ENCODE measurements at places on chromosomes 4 and X.

DNA sequence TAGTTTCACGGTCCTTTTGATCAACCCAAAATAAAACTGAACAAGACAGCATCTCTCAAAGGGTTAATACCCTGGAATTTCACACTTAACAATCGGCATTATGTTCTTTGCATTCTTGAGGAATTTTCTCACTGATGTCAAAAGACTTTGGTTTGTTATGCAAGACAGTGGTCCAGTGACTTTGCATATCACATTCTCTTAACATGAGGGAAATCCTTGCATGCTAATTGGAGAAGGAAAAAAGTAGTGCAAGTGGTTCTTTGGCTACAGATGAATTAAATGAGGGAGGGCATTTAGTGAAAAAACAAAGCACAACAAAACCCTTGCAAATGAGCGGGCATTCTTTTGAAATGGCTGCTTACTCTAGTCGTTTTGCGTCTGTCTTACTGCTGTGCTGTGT lies 105.1 kb upstream of the LIMCH1 start:
- DNase-seq, result no peak

- no peak for DNase-seq
Measured at GRCh38 chr4:54558889-54559677, 98.7 kb upstream of the KIT start.

GRCh38 chr4:156401371-156401770 lies 447.7 kb upstream of the CTSO start:
- no peak for DNase-seq

- no peak for DNase-seq
Measured at GRCh38 chr4:121266982-121267381, 102.9 kb upstream of the TNIP3 start.

DNA sequence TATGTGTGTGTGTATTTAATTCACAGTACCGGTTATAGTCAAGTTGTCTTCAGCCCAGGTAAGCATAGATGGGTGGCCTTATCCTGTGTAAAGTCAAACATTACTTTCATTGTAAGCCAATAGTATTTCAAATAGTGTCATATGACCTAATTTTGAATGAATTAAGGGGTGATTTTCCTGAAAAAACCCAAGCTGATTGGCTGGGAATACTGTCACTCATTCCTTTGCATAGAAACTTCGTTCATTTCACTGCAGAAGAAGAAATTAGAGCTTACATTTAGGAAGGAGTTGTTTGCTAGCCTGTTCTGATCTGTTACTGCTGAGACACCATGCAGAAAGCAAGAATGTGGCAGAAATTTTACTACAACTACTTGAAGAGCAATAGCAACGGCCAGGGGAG lies 45.4 kb downstream of the SMARCAD1 start:
- no peak for DNase-seq

DNA sequence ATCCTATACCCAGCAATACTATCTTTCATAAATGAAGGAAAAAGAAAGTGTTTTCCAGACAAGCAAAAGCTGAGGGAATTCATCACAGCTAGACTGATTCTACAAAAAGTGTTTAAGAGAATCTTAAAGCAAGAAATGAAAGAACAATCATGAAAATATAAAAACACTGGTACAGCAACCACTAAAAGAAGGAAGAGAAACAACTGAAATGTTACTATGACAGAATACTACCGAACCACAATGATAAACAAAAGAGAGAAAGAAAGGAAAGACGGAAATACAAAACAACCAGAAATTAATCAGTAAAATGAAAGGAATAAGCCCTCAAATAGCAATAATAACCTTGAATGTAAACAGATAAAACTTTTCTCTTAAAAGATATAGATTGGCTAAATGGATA lies 110.8 kb upstream of the AFF2 start:
- DNase-seq, result no peak

DNA sequence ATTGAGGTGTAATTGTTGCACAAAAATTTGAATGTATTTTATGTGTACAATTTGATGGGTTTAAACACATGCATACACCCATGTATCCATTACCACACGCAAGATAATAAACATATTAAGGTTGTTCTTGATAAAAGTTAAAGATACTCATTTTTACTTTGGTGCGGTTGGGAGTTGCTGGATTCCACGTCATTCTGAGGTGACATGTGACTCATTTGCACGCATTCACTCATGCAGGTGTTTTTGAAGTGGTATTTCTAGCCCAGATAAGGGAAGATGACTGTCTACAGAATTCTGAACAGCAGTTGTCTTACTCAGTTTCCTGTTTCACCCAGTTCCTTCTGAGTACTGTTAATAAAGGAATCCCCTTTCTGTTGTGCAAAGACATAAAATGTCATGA lies 142.0 kb downstream of the RTL3 start:
- DNase-seq, result peak; percentile 97

GRCh38 chrX:149491812-149492211 lies 13.3 kb downstream of the IDS start:
- DNase-seq, result no peak

DNA sequence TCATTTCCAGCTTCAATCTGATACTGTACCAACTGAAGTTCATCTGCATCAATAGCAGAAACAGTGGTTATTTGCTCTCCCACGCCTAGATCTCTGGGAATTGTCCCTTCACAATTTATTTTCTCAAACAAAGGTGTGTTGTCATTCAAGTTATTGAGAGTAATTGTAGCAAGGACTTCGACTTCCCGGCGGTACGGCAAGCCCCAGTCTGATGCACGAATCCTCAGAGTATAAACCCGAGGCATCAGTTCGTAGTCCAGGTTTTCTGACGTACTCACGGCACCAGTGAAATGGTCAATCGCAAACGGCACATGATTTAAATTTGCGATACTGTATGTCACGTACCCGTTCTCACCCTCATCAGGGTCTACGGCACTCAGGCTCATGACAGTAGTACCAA lies 15.7 kb downstream of the FAT1 start:
- DNase-seq, result no peak

DNA sequence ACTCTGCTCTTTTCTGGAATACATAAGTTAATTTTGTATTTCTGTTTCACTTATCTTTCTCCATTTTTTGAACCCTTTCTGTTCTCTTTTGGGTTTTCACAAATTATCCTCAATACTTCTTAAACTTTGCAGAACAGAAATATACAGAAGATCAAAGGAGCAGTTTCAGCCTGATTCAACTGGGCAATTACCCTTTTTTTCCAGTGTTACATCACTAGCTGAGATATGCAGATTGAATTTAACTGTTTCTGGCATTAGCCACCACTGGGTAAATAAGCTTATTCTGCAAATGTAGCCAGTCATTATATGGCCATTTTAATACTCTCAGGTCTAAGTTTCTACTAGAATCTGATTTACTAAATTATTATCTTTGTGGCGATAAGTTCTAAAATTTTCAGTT lies 66.9 kb upstream of the GRID2 start:
- DNase-seq, result no peak

GRCh38 chr4:39036172-39036571 lies 4.0 kb upstream of the TMEM156 start:
- no peak for DNase-seq

- no peak for DNase-seq
Measured at GRCh38 chrX:3299636-3300035, 46.8 kb downstream of the MXRA5 start.

DNA sequence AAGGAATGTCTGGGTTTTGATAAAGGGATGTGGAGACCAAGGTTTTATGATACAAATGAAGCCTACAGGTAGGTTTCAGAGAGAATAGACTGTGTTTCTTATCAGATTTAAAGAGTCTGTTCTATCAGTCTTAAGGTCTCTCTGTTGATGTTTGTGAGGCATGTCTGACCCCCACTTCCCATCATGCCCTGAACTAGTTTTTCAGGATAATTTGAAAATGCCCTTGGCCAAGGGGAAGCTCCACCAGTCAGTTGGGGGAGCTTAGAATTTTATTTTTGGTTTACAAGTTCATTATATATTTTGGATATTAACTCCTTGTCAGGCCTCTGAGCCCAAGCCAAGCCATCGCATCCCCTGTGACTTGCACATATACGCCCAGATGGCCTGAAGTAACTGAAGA lies 18.6 kb downstream of the C4orf51 start:
- no peak for DNase-seq

GRCh38 chrX:71638409-71638808 lies 20.1 kb upstream of the CXCR3 start:
- DNase-seq, result no peak

- DNase-seq, result no peak
Measured at GRCh38 chr4:12137575-12137974, 708.9 kb upstream of the HS3ST1 start.

DNA sequence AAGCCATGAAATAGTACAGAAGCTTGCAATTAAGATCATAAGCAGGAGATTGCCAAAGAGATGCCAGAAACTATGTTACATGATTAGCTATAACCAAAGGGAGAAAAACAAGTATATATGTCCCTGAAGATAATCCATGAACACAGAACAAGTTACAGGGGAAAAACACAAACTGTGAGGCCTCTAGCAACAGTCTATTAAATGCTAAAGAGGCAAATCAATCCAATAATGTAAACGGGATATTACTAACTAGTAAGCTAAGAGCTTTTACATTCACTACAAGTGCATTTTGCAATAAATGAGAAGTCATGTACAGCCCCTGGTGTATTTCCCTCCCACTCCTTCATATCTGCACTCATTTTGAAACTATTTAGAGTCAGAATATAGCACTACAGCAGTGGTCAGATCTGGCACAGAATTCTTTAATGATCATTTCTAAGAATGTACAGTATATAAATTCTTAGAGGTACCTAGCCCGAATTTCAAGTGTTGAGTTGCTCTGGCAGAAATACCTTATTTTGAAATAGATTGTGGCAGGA lies 449.8 kb upstream of the SMIM31 start:
- no peak for DNase-seq

DNA sequence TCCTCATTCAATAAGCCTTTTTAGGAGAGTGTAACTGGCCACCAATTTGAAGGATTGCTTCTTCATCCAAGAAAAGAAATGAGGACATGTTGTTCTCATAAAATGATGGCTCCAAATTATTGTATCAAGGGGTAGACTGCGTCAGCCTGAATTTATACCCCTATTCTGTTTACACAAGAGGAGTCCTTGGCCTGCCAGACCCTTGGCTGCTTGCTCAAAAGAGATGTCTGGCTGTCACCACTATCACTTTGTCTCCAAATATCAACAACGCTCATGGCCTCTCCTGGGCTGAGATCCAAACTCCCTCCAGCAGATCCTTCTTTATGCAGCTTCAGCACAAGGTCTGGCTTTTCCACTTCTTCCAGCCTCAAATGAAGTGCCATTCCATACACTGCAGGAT lies 127.9 kb downstream of the OR13H1 start:
- DNase-seq, result no peak

Measured in T-helper 2 cell (primary cell).